ENCODE measurements at places on chromosomes 7 and 10.

DNA sequence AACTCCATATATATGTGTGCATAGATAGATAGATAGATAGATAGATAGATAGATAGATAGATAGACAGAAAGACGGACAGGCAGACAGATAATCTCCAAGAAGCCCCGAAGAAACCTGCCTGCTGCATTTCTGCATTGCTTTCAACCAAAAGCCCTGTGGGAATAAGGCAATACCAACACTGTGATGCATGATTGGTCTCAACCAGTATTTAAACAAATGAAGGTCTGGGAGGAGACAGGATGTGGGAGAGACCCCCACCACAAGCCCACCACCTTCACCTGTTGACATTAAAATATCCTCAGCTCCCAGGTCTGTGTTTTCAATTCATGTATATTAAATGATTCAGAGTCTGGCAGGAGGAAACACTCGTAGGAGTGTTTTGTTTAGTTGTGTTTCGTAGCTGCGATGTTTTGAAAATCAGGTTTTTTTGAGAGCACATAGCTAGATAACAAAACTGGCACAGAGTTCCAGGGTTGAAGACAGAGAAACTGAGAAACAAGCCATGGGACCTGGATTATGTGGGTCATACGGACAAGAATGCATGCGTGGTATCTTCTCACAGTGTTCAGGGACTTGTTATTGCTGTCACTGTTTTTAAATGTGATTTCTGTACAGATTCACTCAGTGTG, 200.7 kb upstream of the AHR start:
- no peak for DNase-seq

DNA sequence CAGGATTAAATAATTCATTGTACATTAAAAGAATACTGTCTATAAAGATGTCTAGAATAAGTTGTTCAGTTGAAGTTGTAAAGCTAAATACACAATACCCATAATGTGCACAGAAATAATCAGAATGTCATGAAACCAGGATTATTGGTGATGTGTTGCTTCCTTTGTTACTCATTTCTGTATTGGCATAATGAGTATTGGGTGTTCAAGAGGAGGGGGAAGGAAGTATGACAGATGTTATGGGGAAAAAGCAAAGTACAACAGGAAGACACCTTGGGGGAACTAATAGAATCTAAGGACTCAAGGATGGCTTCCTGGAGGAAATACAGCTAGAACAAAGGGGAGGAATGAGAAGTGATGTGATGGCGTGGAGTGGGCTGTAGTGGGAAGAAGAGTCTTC, 15.0 kb downstream of the ANKRD1 start:
- DNase-seq, result no peak

GRCh38 chr7:117837841-117838240, 35.4 kb downstream of the CTTNBP2 start:
- no peak for DNase-seq

GRCh38 chr10:22003964-22004281, 393 bp upstream of the DNAJC1 start:
- DNase-seq, result no peak

- no peak for DNase-seq
These were observed 46.3 kb downstream of the PHYHIPL start for GRCh38 chr10:59222788-59223187.
